Uterine smooth muscle cell (primary cell): ENCODE measurements at places on chromosomes 1 and 21. TPM values are rescaled to one million over a fixed set of nuclear protein-coding genes. Genes with fewer than 3 reads are reported as not detected.

The OVAAL gene
- not detected in 2 replicates for total RNA-seq

The ELK4 gene
- 10.4 and 12.4 TPM in 2 replicates for total RNA-seq

The CIART gene
- 8.0 and 12.4 TPM in 2 replicates for total RNA-seq

The TSPEAR gene
- total RNA-seq: not detected in 2 replicates

The MROH7 gene
- total RNA-seq: 0.11 and 0.12 TPM in 2 replicates

The ACAP3 gene
- total RNA-seq: 38.2 and 64.0 TPM in 2 replicates

The PNRC2 gene
- 123 and 143 TPM in 2 replicates for total RNA-seq

The NHLH2 gene
- not detected in 2 replicates for total RNA-seq

The IGSF21 gene
- total RNA-seq: not detected in 2 replicates

The CYP4A11 gene
- not detected in 2 replicates for total RNA-seq

The RCC1 gene
- total RNA-seq: 70.5 and 87.7 TPM in 2 replicates

The WNT9A gene
- 0.62 and 0.77 TPM in 2 replicates for total RNA-seq

The PDZK1 gene
- total RNA-seq: 0.50 and 1.00 TPM in 2 replicates

The INTS11 gene
- total RNA-seq: 56.2 and 67.3 TPM in 2 replicates

The CYP4B1 gene
- not detected in 2 replicates for total RNA-seq

The KANK4 gene
- total RNA-seq: under 0.01 TPM in 1 of 2 replicates, not detected in the other

The FCGR2B gene
- total RNA-seq: not detected in 2 replicates

The CTTNBP2NL gene
- 14.6 and 17.1 TPM in 2 replicates for total RNA-seq

The KHDRBS1 gene
- total RNA-seq: 59.7 and 76.0 TPM in 2 replicates

The IL10 gene
- not detected in 2 replicates for total RNA-seq

The CLCA4 gene
- total RNA-seq: not detected in 2 replicates

The ABCA4 gene
- total RNA-seq: 0.12 and 0.22 TPM in 2 replicates

The PGLYRP3 gene
- total RNA-seq: not detected in 2 replicates

The CSF3R gene
- 0.11 and 0.12 TPM in 2 replicates for total RNA-seq

The NCAM2 gene
- 2.3 and 2.5 TPM in 2 replicates for total RNA-seq

The FAM177B gene
- total RNA-seq: not detected in 2 replicates

The HFM1 gene
- total RNA-seq: 0.55 and 0.87 TPM in 2 replicates

The CD84 gene
- not detected in 2 replicates for total RNA-seq

The ACTL8 gene
- 0.11 and 0.12 TPM in 2 replicates for total RNA-seq

The NUCKS1 gene
- 110 and 144 TPM in 2 replicates for total RNA-seq

The TBX19 gene
- 0.33 and 1.1 TPM in 2 replicates for total RNA-seq

The ADAMTS1 gene
- 144 and 170 TPM in 2 replicates for total RNA-seq

The RCSD1 gene
- total RNA-seq: not detected in 2 replicates

The ZBTB17 gene
- 44.0 and 47.1 TPM in 2 replicates for total RNA-seq

The F3 gene
- 7.0 and 16.9 TPM in 2 replicates for total RNA-seq

The HES2 gene
- under 0.01 TPM in 1 of 2 replicates, not detected in the other for total RNA-seq

The DSCAM gene
- total RNA-seq: 0.12 and 0.33 TPM in 2 replicates

The AKR1A1 gene
- total RNA-seq: 132 and 165 TPM in 2 replicates

The KRTAP19-8 gene
- total RNA-seq: not detected in 2 replicates

The ANKRD65 gene
- 0.77 and 0.87 TPM in 2 replicates for total RNA-seq

The TNFSF4 gene
- 0.66 and 1.9 TPM in 2 replicates for total RNA-seq

The ELAPOR1 gene
- 0.44 and 0.50 TPM in 2 replicates for total RNA-seq

The CD5L gene
- total RNA-seq: not detected in 2 replicates

The OXCT2 gene
- total RNA-seq: 2.2 and 4.5 TPM in 2 replicates

The NMNAT2 gene
- total RNA-seq: 0.50 and 1.00 TPM in 2 replicates

The DNM3 gene
- 1.1 and 2.1 TPM in 2 replicates for total RNA-seq

The ACOT11 gene
- total RNA-seq: 3.4 and 5.7 TPM in 2 replicates

The TSSK3 gene
- total RNA-seq: 0.33 and 5.1 TPM in 2 replicates

The AJAP1 gene
- total RNA-seq: 0.11 and 0.12 TPM in 2 replicates

The AZIN2 gene
- total RNA-seq: 4.7 and 8.0 TPM in 2 replicates

The KIF2C gene
- total RNA-seq: 21.6 and 87.8 TPM in 2 replicates

The SPRR2G gene
- not detected in 2 replicates for total RNA-seq

The S100A9 gene
- total RNA-seq: not detected in 2 replicates

The RAB3B gene
- total RNA-seq: 24.7 and 43.3 TPM in 2 replicates

The TMEM183A gene
- total RNA-seq: 82.7 and 103 TPM in 2 replicates

The C1orf185 gene
- not detected in 2 replicates for total RNA-seq
